ENCODE measurements at places on chromosomes 2 and 18.

DNA sequence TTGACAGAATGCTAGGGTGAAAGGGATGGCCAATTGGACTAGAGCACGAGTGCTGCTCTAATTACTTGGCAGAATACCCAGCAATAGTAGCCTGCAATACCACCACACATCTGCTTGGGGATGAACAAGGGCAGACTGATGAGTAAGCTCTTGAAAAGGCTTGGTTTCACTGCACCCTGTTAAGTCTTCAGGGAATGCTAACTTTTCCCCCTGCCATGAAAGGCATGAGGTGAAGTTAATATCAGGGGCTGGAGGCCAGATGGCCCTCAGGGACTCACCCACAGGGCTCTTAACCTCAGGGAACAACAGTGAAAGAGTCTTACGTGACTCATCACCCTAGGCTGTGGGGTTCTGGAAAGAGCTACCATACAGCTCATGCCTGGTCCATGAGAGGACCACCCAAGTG is 51.7 kb upstream of the MYL1 start:
- DNase-seq = no peak

- no peak for DNase-seq
These were observed 14.8 kb upstream of the MAL start for GRCh38 chr2:95010718-95011117.

- no peak for DNase-seq
These were observed 518.2 kb downstream of the NRXN1 start for GRCh38 chr2:50513724-50514123.

GRCh38 chr18:3264362-3264761 is 2.4 kb downstream of the MYL12B start:
- no peak for DNase-seq

DNA sequence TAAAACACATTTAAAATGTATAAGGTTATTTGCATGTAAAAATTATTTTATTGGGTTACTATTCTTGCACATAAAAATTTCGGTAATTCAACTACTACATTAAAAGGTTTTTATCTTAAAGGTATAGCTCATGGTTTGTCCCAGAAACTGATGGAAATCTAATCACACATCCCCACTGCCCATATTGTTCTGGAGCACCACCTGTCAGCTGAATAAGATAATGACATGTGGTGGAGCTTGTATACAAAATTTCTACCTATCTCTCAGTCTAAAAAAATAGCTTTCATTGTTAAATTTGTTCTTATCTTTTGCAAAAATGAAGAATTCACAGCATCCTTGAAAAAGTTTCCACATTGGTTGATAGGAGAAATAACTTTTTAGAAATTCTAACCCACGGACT is 18.3 kb downstream of the ERBB4 start:
- DNase-seq = no peak

GRCh38 chr18:42196651-42197050 is 241.6 kb downstream of the PIK3C3 start:
- no peak for DNase-seq

GRCh38 chr2:121801916-121802315 is 46.5 kb downstream of the TSN start:
- no peak for DNase-seq

DNA sequence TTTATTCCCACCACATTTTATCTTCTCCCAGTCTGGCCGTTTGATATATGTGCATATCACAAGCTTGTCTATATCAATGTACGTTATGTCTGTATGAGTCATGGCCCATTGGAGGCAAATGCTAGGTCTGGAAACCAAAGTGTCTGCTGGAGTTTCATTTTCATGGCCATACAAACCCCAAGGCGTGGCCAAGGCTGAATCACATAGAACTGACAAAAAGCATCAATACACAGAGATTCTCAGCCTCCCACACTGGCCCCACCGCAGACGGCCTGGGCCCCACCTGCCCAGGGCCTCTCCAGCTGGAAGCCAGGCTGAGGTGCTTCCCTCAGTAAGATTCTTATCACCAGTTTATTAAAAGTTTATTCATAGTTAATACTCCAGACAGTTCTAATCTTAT is 40.5 kb upstream of the SALL3 start:
- DNase-seq = no peak

- DNase-seq = peak; percentile 29
These were observed 40.6 kb upstream of the INHBB start for GRCh38 chr2:120305296-120305695.

DNA sequence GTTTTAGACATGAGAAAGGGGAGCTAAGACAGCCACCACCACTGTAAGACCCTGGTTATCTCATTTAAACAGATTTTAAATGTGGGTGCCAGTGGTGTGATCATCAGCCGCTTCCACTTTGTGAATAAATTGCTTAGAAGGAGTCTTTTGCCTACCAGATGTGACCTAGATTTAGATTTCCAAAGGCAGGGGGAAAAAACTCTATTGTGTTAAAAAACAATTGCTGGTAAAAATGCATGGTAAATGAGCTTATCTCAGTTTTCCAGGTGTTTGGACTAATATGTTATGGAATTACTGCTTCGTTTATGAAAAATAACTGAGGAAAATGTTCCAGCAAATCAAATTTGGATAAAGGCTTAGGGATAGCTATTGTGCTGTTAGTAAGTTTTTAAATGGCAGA is 466.3 kb upstream of the RAB12 start:
- DNase-seq = no peak

Data from SK-N-DZ (cell line).